Astrocyte (in vitro differentiated cells and primary cell): ENCODE measurements at places on chromosomes 12 and 14.
A peak's percentile ranks its signal among the peaks of the same experiment; 100 is the strongest.

GRCh38 chr12:55972911-55973598, 823 bp upstream of the RAB5B start:
- peaks cover 12% of the 10 kb centered on the region for H3K4me1 ChIP-seq
- DNase-seq = peak; percentile 60
- H3K27ac ChIP-seq = peak overlapping the region; percentile 93

- peaks cover 3% of the 10 kb centered on the region for H3K4me1 ChIP-seq
- H3K27ac ChIP-seq = peak overlapping the region; percentile 16
- H3K4me3 ChIP-seq = no peak overlapping the region
- no peaks in the 10 kb centered on the region for H3K36me3 ChIP-seq
- DNase-seq = peak; percentile 78
- H3K27me3 ChIP-seq = no peaks in the 10 kb centered on the region
Observed at GRCh38 chr12:68479896-68480291, 130.8 kb upstream of the RAP1B start.

DNA sequence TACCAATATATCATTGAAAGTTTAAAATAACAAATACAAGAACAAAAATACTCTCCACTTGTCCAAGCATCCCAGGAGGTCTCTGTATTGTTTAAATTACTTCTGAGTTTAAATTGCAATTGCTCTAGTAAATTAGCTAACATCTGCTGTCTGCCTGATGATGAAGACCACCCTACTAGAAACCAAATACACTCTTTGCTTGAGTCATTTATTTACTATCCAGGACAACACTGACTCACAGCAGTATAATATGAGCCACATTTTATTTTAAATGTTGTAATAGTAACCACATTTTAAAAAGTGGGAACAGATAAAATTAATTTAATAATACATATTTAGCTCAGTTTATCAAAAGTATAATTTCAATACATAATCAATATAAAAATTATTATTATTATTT, 62.9 kb upstream of the EEA1 start:
- H3K27ac ChIP-seq = no peak overlapping the region
- H3K27me3 ChIP-seq = no peaks in the 10 kb centered on the region
- no peak for DNase-seq
- no peaks in the 10 kb centered on the region for H3K4me1 ChIP-seq

- no peak overlapping the region for H3K27ac ChIP-seq
- no peak for DNase-seq
- no peak overlapping the region for H3K4me3 ChIP-seq
- H3K36me3 ChIP-seq = no peaks in the 10 kb centered on the region
- H3K27me3 ChIP-seq = no peaks in the 10 kb centered on the region
Observed at GRCh38 chr14:37974421-37974820, 233.3 kb upstream of the SSTR1 start.

GRCh38 chr14:66015071-66015780, 470.9 kb upstream of the CCDC196 start:
- H3K4me1 ChIP-seq = no peaks in the 10 kb centered on the region
- no peaks in the 10 kb centered on the region for H3K27me3 ChIP-seq
- DNase-seq = no peak
- H3K27ac ChIP-seq = no peak overlapping the region
- H3K4me3 ChIP-seq = no peak overlapping the region

DNA sequence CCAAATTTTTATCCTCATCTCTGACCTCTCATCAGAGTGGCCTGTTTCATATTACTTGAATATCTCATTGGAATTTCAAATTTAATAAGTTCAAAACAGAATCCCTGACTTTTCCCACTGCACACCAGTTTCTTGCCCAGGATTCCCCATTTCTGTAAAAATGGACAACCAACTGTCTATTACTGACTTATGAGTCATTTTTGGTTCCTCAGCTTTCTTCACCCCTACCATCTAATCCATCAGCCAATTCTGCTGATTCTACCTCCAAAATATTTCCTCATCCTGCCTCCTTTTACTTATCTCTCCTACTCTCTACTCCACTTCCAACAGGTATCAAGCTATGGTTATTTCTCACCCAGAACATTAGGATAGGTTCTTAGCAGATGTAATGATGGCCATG, 44.2 kb downstream of the TMX1 start:
- no peak for DNase-seq
- peaks cover 3% of the 10 kb centered on the region for H3K4me1 ChIP-seq

- H3K27me3 ChIP-seq = no peaks in the 10 kb centered on the region
- DNase-seq = no peak
- no peak overlapping the region for H3K27ac ChIP-seq
- H3K4me1 ChIP-seq = no peaks in the 10 kb centered on the region
Observed at GRCh38 chr12:87939182-87939581, 90.0 kb downstream of the C12orf50 start.

- no peak overlapping the region for H3K4me3 ChIP-seq
- no peaks in the 10 kb centered on the region for H3K4me1 ChIP-seq
- no peaks in the 10 kb centered on the region for H3K36me3 ChIP-seq
- H3K27me3 ChIP-seq = no peaks in the 10 kb centered on the region
- H3K27ac ChIP-seq = no peak overlapping the region
- peak; percentile 12 for DNase-seq
Observed at GRCh38 chr12:54749191-54749818, 101.1 kb upstream of the DCD start.

DNA sequence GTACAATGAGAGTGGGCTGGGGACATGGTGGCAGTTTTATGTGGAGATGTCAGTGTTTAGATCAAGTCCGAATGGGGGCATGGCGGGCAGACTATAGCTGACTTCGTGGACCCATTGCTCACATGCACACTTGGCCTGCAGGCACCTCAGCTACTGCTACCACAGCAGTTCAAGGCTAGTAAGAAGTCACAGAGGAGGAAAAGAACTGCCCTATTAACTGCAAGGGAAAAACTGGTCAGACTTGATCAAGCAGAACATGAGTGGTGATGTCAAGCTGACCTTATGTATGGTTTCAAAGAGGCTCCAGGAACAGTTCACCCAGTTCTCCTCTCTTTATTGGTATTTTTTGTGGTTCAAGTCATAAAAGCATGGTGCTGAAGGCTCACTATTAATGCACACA, 30.2 kb upstream of the FRS2 start:
- no peak overlapping the region for H3K27ac ChIP-seq
- H3K4me3 ChIP-seq = no peak overlapping the region
- H3K4me1 ChIP-seq = no peaks in the 10 kb centered on the region
- no peak for DNase-seq
- no peaks in the 10 kb centered on the region for H3K36me3 ChIP-seq
- no peaks in the 10 kb centered on the region for H3K27me3 ChIP-seq

GRCh38 chr12:52913431-52913821, 8.6 kb upstream of the KRT8 start:
- peaks cover 4% of the 10 kb centered on the region for H3K4me1 ChIP-seq
- DNase-seq = no peak
- no peaks in the 10 kb centered on the region for H3K27me3 ChIP-seq
- H3K27ac ChIP-seq = no peak overlapping the region
- H3K36me3 ChIP-seq = no peaks in the 10 kb centered on the region

- no peak for DNase-seq
- no peak overlapping the region for H3K4me3 ChIP-seq
- peaks cover 36% of the 10 kb centered on the region for H3K4me1 ChIP-seq
- H3K36me3 ChIP-seq = peaks cover 19% of the 10 kb centered on the region
- H3K27me3 ChIP-seq = no peaks in the 10 kb centered on the region
Observed at GRCh38 chr14:64442300-64442988, 22.9 kb upstream of the AKAP5 start.

DNA sequence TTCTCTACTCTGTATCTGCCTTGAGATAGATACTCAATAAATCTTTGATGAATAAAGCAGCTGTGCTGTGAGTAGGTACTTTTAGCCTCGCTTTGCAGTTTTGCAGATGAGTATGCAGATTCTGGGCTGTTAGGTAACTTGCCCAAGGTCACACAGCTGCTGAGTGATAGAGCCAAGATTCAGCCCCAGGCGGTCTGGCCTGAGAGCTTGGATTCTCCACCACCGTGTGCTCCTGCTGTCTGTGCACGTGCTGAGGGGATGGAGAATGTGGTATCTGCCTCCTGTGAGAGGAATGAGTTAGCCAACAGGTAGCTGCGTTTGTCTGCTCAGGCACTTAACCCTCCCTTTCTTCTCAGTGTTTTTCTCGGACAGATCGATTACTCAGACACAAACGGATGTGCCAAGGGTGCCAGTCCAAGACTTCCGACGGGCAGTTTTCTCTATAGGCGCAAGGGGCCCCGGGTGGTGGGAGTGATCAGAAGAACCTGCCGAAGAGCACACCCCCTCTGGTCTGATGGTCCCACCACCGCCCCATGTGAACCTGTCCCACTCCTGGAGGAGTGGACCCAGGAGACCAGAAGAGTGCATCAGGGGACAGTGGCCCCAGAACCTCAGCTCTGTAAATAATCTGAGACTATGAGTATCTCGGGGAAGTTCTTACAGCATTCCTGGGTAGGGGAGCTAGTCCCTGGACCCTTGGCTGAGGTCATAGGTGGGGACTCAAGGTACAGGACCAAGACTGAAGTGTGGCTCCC, 6.6 kb upstream of the CSAD start:
- H3K27ac ChIP-seq = no peak overlapping the region
- H3K27me3 ChIP-seq = no peaks in the 10 kb centered on the region
- peaks cover 37% of the 10 kb centered on the region for H3K36me3 ChIP-seq
- peaks cover 9% of the 10 kb centered on the region for H3K4me1 ChIP-seq
- no peak for DNase-seq

- no peak overlapping the region for H3K4me3 ChIP-seq
- no peaks in the 10 kb centered on the region for H3K4me1 ChIP-seq
- H3K27ac ChIP-seq = no peak overlapping the region
- no peaks in the 10 kb centered on the region for H3K36me3 ChIP-seq
- no peaks in the 10 kb centered on the region for H3K27me3 ChIP-seq
Observed at GRCh38 chr12:118541071-118541470, 164.7 kb downstream of the SUDS3 start.

- no peaks in the 10 kb centered on the region for H3K36me3 ChIP-seq
- H3K27me3 ChIP-seq = no peaks in the 10 kb centered on the region
- H3K4me3 ChIP-seq = no peak overlapping the region
- no peak for DNase-seq
Observed at GRCh38 chr12:15931590-15932053, 20.5 kb downstream of the DERA start.

DNA sequence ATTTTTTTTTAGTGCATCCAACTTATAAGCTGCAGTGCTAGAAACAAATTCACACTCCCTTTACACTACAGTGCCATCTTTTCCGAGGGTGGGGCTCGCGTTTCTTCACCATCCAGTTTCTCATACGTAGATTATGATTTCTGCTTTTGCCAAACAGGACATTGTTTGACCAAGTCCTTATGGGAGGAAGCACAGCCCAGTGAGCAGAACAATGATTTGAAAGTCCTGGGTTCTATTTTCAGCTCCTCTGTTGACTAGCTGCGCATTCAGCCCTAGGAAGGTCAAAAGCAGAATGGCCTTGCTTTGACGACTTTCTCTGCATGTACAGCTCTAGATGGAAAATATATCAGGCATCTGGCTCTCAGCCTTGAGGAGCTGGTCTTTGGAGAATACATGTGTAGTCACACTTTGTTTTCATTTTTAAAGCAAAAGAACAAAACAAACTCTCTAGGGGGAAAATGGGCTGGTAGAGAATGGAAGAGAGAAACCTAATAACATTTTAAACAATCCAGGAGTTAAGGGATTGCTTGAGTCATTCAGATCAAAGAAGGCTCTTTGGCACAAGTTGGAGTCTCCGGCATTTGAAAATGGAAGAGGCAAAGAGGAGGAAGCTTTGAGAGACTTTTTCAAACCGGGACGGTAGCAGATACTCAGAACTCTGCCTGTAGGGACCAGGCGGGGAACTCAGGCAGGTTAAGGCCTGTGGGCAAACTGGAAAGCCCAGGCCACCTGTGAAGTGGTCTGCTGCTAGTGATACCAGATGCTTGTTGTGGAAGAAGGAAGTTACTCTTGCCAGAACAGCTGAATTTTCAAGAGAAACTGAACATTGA, 257.3 kb upstream of the PLEKHG7 start:
- DNase-seq = no peak
- H3K36me3 ChIP-seq = no peaks in the 10 kb centered on the region
- no peak overlapping the region for H3K27ac ChIP-seq
- H3K4me1 ChIP-seq = no peaks in the 10 kb centered on the region

GRCh38 chr12:132621657-132622435, 3.3 kb downstream of the P2RX2 start:
- H3K4me1 ChIP-seq = peaks cover 10% of the 10 kb centered on the region
- H3K27ac ChIP-seq = no peak overlapping the region
- H3K36me3 ChIP-seq = no peaks in the 10 kb centered on the region
- no peak for DNase-seq
- H3K27me3 ChIP-seq = peaks cover 18% of the 10 kb centered on the region

DNA sequence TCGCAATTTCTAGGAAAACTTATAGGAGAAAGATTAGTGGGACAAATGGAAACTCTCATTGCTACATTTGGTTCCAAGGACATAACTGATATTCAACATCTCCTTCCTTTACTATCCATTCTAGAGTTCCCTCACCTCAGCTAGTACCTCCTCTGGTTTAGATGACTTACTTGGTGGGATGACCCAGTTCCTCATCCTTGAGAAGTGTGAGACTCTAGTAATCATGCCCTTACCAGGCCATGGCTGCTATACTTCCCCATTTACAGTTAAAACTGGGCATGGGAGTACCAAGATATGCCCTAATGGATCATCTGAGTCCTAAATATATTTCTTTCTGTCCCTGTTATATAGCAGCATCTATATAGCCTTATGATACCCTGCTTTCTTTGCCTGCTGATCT, 58.1 kb downstream of the IFT81 start:
- no peak overlapping the region for H3K4me3 ChIP-seq
- H3K36me3 ChIP-seq = peaks cover 6% of the 10 kb centered on the region
- no peaks in the 10 kb centered on the region for H3K27me3 ChIP-seq
- H3K4me1 ChIP-seq = no peaks in the 10 kb centered on the region
- H3K27ac ChIP-seq = no peak overlapping the region

- no peak overlapping the region for H3K4me3 ChIP-seq
- H3K27ac ChIP-seq = no peak overlapping the region
- H3K4me1 ChIP-seq = peaks cover 33% of the 10 kb centered on the region
- H3K27me3 ChIP-seq = no peaks in the 10 kb centered on the region
Observed at GRCh38 chr14:51609955-51610283, 41.8 kb upstream of the FRMD6 start.

GRCh38 chr12:22916815-22917214, 291.8 kb downstream of the ETNK1 start:
- H3K27ac ChIP-seq = no peak overlapping the region
- no peak overlapping the region for H3K4me3 ChIP-seq
- no peaks in the 10 kb centered on the region for H3K36me3 ChIP-seq
- no peaks in the 10 kb centered on the region for H3K4me1 ChIP-seq
- DNase-seq = no peak

DNA sequence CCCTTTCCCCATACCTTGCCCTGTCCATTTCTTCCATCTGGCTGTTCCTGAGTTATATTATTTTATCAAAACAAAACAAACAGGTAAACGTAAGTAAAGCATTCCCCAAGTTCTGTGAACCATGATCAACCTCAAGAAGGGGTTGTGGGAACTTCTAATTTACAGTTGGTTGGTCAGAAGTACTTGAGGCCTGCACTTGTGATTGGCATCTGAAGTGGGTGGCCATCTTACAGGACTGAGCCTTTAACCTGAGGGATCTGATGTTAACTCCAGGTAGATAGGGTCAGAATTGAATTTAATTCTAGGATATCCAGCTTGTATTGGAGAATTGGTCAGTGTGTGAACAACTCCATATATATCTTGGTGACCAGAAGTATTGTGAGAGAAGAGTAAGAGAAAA, 77.0 kb downstream of the DIO2 start:
- no peaks in the 10 kb centered on the region for H3K27me3 ChIP-seq
- H3K36me3 ChIP-seq = no peaks in the 10 kb centered on the region
- H3K27ac ChIP-seq = no peak overlapping the region
- DNase-seq = no peak
- H3K4me3 ChIP-seq = no peak overlapping the region
